ENCODE measurements at places on chromosomes 12 and 14. TPM values are rescaled to one million over a fixed set of nuclear protein-coding genes. Genes with fewer than 3 reads are reported as not detected.

DNA sequence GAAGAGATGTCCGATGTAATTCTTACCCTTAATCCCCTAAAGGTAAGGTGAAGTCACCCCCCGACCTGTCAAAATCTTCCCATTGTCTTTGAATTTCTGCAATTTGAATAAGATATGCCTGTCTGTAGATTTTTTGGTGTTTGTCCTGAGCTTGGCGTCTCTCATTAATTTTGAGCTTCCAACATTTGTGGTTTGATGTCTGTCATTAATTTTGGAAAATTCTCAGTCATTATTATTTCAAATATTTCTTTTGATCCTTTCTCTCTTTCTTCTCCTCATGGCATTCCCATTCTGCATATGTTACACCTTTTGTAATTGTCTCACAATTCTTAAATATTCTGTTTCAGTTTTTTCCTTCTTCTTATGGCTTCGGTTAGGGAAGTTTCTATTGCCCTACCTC lies 60.1 kb downstream of the EPS8 start:
- DNase-seq = no peak

- no peak for DNase-seq
These were observed 4.1 kb downstream of the GLRX5 start for GRCh38 chr14:95538801-95539509.

DNA sequence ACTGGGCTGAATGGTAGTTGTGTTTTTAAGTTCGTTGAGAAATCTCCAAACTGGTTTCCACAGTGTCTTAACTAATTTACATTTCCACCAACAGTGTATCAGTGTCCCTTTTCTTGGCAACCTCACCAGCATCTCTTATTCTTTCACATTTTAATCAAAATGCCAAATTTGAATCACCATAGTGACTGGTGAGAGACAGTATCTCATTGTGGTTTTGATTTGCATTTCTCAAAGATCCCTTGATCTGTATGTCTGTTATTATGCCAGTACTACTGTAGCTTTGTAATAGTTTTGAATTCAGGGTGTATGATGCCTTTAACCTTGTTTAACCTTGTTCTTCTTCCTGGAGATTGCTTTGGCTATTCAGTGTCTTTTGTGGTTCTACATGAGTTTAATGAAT lies 2.2 kb upstream of the EIF2S3B start:
- DNase-seq = no peak

- DNase-seq = no peak
These were observed 48.4 kb upstream of the SYT10 start for GRCh38 chr12:33488036-33488435.

DNA sequence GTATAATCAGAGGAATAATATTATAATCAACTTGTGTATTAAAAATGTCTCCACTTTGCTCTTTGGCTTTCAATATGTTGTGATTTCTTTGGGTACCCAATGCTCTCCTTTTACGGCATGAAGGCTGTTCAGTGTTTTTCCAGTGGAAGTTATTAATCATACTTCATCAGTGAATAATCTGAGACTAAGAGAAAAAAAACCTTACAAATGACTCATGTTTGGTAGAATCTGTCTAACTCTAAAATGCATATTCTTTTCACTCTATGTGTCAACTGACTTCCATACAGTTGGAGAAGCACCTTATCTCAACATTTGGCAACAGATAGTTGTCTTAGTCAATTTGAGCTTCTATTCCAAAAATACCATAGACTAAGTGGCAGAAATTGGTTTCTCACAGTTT lies 82.2 kb downstream of the PTPRO start:
- DNase-seq = no peak

DNA sequence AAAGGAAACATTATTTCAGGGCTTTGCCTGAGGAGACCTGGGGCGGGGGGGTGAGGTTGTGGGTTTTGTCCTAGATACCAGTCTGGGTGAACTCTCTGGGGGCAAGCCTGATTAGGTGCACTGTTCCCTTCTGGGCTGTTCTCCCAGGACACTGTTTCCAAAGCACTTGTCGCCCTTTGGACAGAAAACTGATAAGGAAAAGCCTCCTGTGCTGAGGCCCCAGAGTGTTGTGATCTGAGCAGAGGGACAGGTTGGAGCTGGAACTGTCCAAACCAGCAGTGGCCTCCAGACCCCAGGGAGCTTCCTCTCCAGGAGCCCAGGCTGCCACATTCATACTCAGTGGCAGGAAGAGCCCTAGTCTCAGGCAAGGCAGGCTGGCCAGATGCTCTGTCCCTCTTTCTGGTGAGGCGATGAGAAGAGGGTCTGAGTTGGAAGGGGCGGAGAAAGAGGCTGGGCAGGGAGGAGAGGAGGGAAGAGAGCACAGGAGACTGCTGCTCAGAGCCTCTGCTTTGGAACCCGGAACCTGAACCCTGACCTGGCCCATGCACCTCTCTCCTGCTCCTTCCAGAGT lies 1.9 kb downstream of the GALNT16 start:
- no peak for DNase-seq

DNA sequence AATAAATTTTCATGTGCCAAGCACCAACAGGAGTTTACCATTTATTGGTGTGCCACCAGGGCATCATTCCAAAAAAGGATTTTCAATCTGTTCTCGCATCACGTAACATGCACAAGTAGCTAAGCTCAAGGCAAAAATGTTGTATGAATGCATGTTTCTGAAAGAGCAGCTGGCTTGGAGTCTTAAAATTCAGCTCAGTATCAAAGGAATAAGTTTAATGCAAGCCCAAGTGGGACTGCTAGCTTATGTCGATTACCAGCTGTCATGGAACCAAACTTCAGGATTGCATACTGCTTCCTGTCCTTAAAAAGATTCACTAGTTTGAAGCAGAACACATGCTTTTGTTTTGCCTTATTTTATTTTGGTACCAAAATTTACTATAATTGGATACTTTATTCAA lies 437.0 kb downstream of the FSCB start:
- no peak for DNase-seq

DNA sequence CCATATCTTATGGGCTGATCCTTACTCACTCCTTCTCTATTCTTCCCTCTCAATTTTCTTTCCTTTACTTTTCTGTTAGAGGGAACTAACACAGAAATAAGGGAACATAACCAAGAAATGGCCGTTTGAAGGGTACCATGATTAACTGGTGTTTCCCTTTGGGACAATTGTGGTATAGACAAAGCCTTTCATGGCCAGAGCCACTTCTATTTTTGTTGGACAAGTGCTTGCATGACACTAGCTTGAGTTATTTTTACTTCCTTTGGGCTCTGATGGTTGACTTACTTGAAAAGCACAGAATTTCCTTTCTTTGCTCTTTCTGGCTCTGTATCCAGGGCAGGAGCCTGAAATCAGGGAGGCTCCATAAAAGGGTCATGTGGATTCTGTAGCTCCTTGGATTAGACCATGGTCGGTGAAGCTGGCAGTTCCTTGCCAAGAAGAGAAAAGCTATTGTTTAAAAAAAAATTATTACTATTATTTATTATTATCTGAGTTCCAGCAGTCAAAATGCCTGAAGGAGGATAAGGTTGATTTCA lies 130.6 kb downstream of the KTN1 start:
- no peak for DNase-seq

GRCh38 chr12:10067264-10067663 lies 31.5 kb downstream of the CLEC1A start:
- no peak for DNase-seq

DNA sequence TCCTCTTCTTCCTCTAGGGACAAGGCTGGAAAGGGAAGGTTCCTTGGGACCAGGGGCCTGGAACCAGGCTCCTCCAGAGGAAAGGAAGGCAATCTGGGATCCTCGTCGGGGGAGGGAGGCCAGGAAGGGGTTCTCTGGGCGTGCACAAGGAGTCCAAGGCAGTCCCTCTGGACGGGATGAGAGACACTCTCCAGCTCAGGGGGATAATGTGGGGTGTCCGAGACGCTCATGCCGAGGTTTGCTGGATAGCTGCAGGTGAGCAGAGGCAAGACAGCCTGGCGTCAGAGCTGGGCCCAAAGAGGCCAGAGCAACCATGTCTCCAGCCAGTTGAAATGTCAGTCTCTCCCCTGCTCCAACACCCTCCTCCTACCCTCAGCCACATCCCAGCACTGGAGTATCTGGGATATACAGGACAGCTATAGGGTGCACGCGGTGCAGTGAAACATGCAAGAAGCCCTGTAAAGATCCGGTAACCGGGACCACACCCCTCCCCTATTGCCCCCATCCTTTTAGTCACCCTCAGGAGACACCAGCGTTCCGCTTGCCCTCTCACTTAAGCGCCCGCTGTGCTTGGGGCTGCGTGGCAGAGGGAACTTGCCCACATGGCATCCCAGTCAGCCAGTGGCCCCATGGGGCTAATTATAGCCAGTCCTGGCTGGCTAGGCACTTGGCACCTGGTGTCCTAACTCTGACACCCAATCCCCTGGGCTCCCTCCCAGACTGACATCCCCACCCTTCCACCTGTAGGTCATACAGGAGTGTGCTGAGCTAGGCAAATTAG lies at the start of gene KLHL33:
TSS of gene KLHL33 (minus strand) at position 585 of the 781 bp plus-strand sequence. CDS start at position 230, 355 bp downstream.
- no peak for DNase-seq

ANHX gene
- not detected for total RNA-seq

TMED8 gene
- total RNA-seq = 27.8 TPM

Measured in activated CD4-positive, alpha-beta memory T cell treated with anti-CD3 and anti-CD28 coated beads for 36 hours (primary cell).